ENCODE measurements at places on chromosomes 3 and 15. TPM values are rescaled to one million over a fixed set of nuclear protein-coding genes. Genes with fewer than 3 reads are reported as not detected.

Gene GPR62
- total RNA-seq, result not detected

Gene CHRNA5
- total RNA-seq, result 0.26 TPM

Gene SAXO2
- not detected for total RNA-seq

Gene LRRC2
- 7.2 TPM for total RNA-seq

Gene DOCK3
- not detected for total RNA-seq

Gene ENTPD3
- not detected for total RNA-seq

Gene CCR9
- total RNA-seq, result not detected

DNA sequence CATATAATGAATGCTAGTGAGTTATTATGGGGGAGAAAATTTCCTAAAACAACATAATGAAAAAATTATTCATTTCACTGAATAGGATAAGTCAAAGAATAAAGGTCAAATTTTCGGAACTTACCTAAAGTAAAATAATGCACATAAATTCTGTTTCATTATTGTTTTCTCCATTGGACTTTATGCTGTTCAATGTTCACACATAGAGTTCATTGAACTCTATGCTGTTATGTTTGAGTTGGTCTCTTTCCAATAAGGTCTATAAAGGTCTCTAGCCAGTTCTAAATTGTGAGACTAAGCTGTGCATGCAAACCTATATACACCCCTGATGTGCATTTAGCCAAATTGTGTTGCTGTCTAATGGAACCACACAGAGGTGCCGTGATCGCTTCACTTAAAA, 28.5 kb upstream of the STT3B start:
- DNase-seq, result no peak
- H3K27me3 ChIP-seq, result no peaks in the 10 kb centered on the region
- peaks cover 6% of the 10 kb centered on the region for H3K4me1 ChIP-seq
- H3K4me3 ChIP-seq, result no peak overlapping the region

GRCh38 chr3:51471775-51472652, 27.8 kb downstream of the DCAF1 start:
- H3K27me3 ChIP-seq, result no peaks in the 10 kb centered on the region
- no peak overlapping the region for H3K4me3 ChIP-seq
- H3K36me3 ChIP-seq, result peaks cover 4% of the 10 kb centered on the region
- H3K4me1 ChIP-seq, result no peaks in the 10 kb centered on the region
- no peak overlapping the region for H3K27ac ChIP-seq

DNA sequence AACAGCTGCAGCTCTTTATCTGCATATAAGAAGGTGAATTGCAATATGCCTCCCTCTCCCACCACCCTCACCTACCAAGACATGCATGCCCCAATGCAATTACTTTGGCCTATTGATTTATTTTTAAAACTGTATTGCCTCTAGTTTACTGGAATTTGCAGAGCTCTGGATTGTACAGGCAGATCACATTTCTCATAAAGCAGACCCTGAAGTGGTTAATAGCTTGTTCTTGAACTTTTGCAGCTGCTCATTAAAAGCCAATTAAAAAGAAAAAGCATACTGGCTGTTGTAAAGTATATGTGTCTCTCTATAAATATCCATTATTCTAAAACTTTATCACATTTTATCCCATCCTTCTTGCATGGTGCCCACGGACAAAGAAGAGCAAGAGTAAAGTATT, 221.5 kb upstream of the TOPAZ1 start:
- H3K4me1 ChIP-seq, result no peaks in the 10 kb centered on the region
- no peak for DNase-seq

DNA sequence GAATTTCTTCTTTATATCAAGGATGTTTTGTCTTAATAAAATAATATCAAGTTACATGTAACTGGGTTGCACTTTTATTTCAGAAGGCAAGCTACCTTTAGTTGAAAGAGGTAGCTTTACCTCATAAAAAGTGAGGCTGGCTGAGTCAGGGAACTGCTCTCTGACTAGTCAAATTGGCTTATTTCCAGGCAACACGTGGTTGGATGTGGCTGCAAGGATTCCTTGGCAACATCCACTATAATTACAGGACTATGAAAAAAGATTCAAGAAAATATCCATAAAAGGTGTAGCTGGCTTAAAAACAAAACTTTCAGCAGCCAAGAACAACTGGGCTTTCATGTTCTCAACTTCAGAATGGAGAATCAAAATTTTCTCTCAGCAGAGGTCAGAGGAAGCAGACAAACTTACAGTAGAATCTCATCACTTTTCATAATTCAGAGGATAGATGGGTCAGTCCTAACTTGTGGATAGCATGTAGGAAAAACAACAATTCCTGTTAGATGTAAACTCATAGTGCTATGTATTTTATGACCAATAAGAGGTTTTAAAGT, 779.1 kb downstream of the MECOM start:
- H3K4me1 ChIP-seq, result no peaks in the 10 kb centered on the region
- no peaks in the 10 kb centered on the region for H3K36me3 ChIP-seq
- no peak overlapping the region for H3K4me3 ChIP-seq
- no peak for DNase-seq
- no peak overlapping the region for H3K27ac ChIP-seq
- no peaks in the 10 kb centered on the region for H3K27me3 ChIP-seq

- H3K27ac ChIP-seq, result no peak overlapping the region
- H3K4me1 ChIP-seq, result no peaks in the 10 kb centered on the region
- H3K36me3 ChIP-seq, result no peaks in the 10 kb centered on the region
- no peak for DNase-seq
- H3K4me3 ChIP-seq, result no peak overlapping the region
Observed at GRCh38 chr3:14458434-14459275, 56.2 kb downstream of the SLC6A6 start.

GRCh38 chr15:39747326-39747725, 35.3 kb downstream of the FSIP1 start:
- DNase-seq, result no peak
- no peak overlapping the region for H3K4me3 ChIP-seq
- no peaks in the 10 kb centered on the region for H3K4me1 ChIP-seq

GRCh38 chr3:133504736-133505135, 68.8 kb upstream of the CDV3 start:
- no peak for DNase-seq
- no peaks in the 10 kb centered on the region for H3K27me3 ChIP-seq
- H3K27ac ChIP-seq, result no peak overlapping the region
- H3K4me3 ChIP-seq, result no peak overlapping the region
- H3K4me1 ChIP-seq, result peaks cover 34% of the 10 kb centered on the region

GRCh38 chr3:43031889-43032545, 52.9 kb downstream of the GASK1A start:
- H3K27me3 ChIP-seq, result no peaks in the 10 kb centered on the region
- H3K4me3 ChIP-seq, result no peak overlapping the region
- DNase-seq, result no peak
- no peaks in the 10 kb centered on the region for H3K36me3 ChIP-seq
- H3K4me1 ChIP-seq, result no peaks in the 10 kb centered on the region

DNA sequence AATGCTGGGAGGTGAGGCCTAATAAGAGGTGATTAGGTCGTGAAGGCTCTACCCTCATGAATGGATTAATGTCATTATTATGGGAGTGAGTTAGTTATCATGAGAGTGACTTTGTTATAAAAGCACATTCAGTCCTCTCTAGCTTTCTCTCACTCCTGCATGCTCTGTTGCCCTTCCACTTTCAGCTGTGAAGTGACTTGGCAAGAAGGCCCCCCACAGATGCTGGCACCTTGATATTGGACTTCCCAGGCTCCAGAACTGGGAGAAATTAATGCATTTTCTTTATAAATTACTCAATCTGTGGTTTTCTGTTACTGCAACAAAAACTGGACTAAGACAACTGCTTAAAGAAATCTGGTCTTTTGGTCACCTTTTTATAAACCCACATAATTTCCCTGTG, 144.3 kb downstream of the FBN1 start:
- no peaks in the 10 kb centered on the region for H3K4me1 ChIP-seq
- no peaks in the 10 kb centered on the region for H3K27me3 ChIP-seq
- H3K36me3 ChIP-seq, result no peaks in the 10 kb centered on the region

DNA sequence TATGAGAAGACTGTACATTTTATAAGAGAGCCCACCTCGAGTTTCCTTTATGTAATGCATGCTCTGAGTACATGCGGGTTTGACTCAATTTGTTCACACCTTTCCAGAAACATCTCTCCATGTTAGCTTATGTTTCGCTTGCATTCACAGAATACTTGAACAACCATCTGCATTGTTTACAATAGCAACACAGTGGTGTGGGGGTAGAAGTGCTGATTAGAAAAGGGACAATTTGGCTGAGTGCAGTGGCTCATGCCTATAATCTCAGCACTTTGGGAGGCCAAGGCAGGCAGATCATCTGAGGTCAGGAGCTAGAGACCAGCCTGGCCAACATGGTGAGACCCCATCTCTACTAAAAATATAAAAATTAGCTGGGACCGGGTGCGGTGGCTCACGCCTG, 60.9 kb downstream of the NCEH1 start:
- H3K27me3 ChIP-seq, result no peaks in the 10 kb centered on the region
- H3K4me1 ChIP-seq, result no peaks in the 10 kb centered on the region
- H3K36me3 ChIP-seq, result no peaks in the 10 kb centered on the region
- DNase-seq, result no peak
- no peak overlapping the region for H3K4me3 ChIP-seq
- no peak overlapping the region for H3K27ac ChIP-seq

- H3K36me3 ChIP-seq, result no peaks in the 10 kb centered on the region
- H3K4me3 ChIP-seq, result no peak overlapping the region
- H3K4me1 ChIP-seq, result no peaks in the 10 kb centered on the region
- DNase-seq, result no peak
- no peaks in the 10 kb centered on the region for H3K27me3 ChIP-seq
Observed at GRCh38 chr3:42682301-42683070, 2.9 kb upstream of the KLHL40 start.

- H3K27ac ChIP-seq, result no peak overlapping the region
- H3K36me3 ChIP-seq, result no peaks in the 10 kb centered on the region
- no peak for DNase-seq
- no peak overlapping the region for H3K4me3 ChIP-seq
- no peaks in the 10 kb centered on the region for H3K27me3 ChIP-seq
- no peaks in the 10 kb centered on the region for H3K4me1 ChIP-seq
Observed at GRCh38 chr3:111596328-111596727, 1.2 kb upstream of the ZBED2 start.
